ENCODE measurements at places on chromosomes 6 and 20.

GRCh38 chr6:50442531-50443040 lies 270.7 kb upstream of the TFAP2D start:
- DNase-seq, result no peak

DNA sequence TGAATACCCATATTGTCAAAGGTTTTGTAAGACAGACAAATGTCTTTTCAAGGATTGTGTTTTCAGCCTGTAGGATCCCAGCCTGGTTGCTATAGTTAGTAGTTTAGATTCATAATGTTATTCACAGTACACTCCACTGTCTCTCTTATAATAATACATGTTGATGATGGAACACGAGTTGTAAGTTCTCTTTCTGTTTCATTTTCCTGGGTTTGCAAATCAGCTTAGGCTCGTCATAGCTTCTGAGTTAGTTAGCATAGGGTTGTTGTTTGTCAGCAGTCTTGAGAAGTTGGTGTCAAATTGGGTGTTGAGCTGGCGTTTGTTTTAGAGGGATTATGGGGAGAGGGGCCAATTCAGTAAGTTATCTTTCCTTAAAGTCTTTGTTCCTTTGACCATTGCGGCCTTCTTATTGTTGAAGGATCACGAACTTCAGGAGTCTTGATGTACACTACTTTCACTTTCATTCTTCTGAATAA lies 45.8 kb downstream of the QKI start:
- no peak for DNase-seq

- no peak for DNase-seq
These were observed 19.5 kb downstream of the OR2B2 start for GRCh38 chr6:27892649-27893058.

GRCh38 chr6:11144393-11144851 lies 32.9 kb upstream of the ERVFRD-1 start:
- DNase-seq, result no peak

DNA sequence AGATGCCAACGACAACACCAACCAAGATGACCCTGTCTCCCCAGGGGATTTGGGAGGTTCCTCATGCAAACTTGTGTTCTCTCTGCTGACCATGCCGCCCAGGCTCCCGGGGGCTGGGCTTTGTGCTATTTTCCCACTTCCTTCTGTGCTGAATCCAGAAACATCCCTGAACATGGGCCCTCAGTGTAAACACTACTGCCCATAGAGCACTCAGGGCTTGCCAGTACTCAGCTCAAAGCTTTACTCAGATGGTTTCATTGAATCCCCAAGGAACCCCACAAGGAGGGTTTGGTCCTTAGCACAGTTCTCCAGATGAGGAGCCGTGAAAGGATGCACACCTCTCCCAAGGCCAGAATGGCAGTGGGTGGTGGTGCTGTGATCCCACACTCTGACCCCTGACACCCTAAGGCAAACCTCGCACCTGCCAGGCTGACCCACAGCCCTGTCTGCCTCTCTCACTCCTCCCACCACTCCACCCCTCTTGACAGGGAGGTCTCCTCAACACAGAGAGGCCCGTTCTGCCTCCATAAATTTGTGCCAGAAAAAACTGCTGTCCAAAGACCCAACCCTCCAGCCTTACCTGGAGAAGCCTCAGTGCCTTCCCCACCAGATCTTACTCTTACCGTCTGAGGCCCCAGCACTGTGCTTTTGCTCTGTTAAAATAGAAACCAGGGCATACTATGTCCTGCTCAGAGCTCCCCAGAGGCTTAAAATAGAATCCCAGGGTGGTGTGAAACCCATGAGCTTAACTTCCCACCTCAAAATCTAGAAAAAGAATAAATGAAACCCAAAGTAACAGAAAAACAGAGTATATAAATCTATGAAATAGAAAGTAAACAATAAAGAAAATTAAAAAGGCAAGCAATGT lies 283.0 kb upstream of the CDH4 start:
- no peak for DNase-seq
